ENCODE measurements at places on chromosomes 13 and 19.

DNA sequence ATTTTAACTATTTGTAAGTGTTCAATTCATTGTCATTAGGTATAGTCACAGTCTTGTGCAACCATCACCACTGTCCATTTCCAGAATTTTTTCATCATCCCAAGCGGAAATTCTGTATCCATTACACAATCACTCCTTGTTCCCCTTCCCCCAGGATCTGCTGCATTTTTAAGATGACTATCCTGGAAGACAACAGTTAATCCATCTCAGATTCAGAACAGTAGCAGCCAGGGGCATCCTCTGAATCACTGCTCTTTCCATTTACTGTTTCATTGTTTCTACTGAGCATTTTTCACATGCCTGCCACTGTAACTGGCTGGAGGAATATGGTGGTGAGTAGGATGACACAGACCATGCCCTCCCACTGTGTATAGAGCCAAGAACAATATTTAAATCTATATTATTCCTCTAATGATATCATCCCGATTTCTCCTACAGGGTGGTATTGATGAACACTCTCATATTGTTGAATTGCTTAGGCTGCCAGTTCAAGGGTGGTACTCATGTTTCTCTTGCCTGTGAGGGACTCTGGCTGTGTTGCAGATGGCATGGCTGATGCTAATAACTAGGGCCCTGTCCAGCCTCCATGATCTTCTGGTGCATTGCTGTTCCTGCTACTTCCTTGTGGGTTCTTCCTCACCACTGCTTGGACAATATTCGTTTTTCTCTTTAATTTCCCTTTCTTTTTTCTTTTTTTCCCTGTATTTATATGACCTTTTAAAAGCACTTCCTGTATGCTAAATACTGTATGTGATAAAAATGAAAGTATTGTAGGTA lies 59.0 kb downstream of the WDFY2 start:
- no peak for DNase-seq

DNA sequence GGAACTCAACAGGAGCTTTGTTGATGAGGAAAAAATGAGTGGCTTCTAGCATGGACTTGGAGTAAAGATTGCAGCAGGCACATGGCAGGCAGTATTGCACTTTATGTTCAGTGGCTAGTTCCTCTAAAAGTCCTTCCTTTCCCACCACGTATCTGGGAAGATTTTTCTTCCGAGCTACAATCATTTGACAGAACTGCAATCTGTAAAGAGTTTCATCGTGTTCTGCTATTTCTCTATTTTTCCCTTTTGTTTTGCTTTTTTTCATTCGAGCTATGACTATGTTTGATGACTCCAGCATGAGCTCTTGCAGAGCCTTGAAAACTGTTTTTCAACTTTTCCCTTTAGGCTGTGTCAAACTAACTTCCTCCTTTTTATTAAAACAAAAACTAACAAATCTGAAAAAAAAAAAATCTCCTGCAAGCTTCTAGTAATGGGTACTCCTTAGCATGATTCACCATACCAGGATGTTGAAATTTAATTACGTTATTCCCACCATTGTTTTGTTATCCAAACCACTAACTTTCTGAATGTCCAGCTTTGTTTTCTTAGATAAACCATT lies 12.3 kb downstream of the CLDN10 start:
- no peak for DNase-seq

DNA sequence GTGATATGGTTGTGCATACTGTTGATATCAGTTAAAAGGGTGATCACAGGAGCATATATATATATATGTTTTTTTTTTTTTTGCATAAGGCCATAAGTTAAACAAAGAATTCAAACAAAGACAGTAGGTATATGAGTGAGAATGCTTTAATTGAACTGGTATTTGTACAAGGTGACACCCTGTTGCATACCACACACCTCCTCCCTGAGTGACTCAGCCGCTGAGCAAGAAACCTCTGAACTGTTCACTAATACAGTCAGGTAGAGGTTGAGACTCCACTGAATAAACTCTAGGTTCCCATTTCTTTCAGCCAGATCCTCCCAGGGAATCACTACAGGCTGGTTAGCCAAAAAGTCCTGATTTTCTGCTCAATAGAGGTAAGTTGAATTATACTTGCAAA lies at the start of gene SCEL:
Gene SCEL (plus strand): TSS at position 259 of the 400 bp plus-strand sequence. CDS start 20,170 bp downstream, outside the sequence.
- DNase-seq, result no peak

- DNase-seq, result no peak
Measured at GRCh38 chr19:39356073-39356472, 13.9 kb downstream of the SAMD4B start.

- no peak for DNase-seq
Measured at GRCh38 chr19:18320865-18321733, 1.8 kb downstream of the LSM4 start.

DNA sequence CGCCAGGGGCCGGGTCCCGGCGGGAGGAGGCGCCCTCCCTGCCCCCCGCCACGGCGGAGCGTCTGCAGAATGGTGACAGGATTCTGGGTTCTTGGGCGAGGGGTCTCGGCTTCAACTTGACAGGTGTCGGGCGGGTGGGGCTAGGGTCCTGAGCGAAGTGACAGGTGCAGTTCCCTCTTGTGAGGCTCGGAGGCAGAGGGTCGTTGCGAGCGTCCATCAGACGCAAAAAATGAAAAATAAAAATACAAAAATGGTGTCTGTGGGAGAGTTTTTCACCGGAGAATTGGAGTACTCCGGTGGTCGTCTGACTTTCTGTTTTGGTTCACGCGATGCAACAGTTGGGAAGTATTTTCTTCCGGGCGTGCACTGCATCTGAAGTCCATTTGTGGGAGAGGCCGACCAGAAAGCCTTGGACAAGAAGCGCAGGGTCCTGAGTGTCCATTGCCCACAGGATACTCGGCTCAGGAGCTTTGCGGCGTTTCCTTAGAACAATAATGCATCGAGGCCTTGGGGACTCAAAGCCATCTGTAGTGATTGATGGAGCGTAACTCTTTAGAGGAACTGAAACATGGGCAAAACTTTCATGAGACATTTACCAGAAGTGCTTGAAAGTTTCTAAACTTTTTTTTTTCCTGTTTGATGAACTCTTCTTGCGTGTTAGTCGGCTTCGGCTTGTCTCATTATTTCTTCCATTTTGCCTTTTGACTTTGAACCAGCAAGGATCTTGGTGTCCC lies 759 bp downstream of the RB1 start:
- peak; percentile 3 for DNase-seq

- no peak for DNase-seq
Measured at GRCh38 chr13:33615436-33615835, 202.5 kb upstream of the RFC3 start.

- no peak for DNase-seq
Measured at GRCh38 chr13:84243340-84243739, 361.1 kb upstream of the SLITRK1 start.

GRCh38 chr13:100234524-100235136 lies 145.7 kb downstream of the PCCA start:
- DNase-seq, result no peak

DNA sequence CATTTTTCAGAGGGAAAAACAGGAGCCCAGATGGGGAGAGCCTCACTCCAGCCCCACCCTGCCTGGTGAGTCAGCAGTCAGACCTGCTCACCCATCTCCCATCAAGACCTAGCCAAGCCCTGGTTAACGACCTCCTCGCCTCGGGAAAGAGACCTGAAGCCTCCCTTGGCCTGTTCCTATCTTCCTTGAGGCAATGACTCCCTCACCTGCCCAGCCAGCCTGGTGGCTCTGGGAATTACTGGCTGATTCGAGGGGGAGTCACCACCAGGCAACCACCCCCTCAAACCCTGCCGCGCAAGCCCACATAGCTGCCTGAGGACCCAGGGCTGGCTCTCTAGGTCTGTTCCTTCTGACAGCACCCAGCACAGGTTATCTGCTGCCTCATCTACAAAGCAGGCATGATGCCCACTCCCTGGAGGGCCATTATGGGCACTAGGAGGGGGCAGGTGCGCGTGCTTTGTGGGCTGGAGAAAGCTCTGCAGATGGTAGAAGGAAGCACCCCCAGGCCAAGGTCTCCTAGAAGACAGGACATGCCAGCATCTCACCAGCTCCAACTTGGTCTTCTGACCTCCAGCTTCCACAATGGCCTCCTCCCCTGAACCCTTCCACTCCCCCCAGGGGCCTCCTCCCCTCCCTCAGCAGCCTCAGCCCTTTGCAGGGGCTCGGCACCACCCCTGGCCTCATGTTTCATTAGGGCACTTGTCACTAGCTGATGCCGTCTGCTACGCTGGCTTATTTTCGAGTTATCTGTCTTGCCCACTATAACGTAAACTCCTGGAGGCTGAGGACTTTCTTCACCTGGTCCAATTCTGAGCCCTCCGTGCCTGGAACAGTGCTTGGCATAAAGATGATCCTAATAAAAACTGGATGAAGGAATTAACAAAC lies 10.4 kb downstream of the DEDD2 start:
- no peak for DNase-seq

GRCh38 chr19:32580353-32580900 lies 563 bp upstream of the PDCD5 start:
- no peak for DNase-seq

DNA sequence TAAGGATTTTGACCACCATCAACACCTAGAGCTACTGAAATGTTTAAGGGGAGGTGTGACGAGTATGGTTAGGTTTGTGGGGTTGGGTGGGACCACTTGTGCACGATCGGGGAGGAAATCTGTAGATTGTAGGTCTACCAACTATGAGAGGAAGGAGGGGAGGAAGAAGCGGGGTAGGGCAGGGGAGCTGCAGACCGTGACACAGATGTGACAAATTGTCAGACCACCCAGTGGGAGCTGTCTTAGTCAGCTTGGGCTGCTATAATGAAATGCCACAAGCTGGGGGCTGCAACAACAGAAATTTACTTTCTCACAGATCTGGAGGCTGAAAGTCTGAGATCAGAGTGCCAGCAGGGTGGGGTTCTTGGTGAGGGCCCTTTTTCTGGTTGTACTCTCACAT lies 62.2 kb upstream of the ARGLU1 start:
- DNase-seq, result no peak

DNA sequence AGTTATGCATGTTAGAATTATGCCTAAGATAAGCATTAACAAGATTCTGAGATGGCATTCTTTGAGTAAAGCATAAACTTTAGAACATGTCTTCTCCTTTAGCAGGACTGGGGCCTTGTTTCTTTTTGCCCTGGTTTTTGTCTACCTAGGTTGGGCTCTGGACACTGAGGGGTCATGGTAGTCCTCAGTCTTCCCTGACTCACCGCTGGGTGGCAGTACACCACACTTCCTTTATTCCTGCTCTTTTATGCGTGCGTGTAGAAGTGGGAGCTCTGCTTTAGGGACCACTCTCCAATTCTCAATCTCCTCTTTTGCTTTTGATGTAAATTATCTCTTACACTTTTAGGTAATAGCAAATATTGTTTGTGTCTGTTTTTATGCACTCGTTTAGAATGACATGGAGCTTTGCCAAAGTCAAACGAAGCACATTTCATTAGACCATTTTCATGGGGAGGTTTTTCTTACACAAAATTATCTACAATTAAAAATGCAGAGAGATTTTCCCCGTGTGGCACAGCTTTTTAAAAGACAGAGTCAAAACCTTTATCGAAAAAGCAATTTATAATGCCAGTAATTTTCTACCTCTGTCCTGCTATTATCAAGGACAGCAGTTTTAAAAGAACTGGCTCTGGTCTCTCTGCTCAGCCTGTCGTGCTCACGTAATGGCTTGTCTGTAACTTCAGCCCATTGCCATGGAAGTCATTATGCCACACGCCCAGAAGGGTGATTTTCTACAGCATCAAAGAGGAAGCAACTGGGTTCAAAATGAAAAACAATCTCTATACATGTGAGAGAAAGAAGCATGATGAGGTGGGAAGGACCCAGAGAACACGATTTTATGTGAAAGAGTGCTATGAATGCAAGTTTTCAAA lies 413.9 kb downstream of the COG6 start:
- DNase-seq, result no peak
